ENCODE measurements at places on chromosomes 11 and 22.

GRCh38 chr11:92811341-92811740, 158.1 kb upstream of the MTNR1B start:
- DNase-seq, result no peak

GRCh38 chr11:119087747-119088241, 3.1 kb downstream of the HMBS start:
- no peak for DNase-seq

DNA sequence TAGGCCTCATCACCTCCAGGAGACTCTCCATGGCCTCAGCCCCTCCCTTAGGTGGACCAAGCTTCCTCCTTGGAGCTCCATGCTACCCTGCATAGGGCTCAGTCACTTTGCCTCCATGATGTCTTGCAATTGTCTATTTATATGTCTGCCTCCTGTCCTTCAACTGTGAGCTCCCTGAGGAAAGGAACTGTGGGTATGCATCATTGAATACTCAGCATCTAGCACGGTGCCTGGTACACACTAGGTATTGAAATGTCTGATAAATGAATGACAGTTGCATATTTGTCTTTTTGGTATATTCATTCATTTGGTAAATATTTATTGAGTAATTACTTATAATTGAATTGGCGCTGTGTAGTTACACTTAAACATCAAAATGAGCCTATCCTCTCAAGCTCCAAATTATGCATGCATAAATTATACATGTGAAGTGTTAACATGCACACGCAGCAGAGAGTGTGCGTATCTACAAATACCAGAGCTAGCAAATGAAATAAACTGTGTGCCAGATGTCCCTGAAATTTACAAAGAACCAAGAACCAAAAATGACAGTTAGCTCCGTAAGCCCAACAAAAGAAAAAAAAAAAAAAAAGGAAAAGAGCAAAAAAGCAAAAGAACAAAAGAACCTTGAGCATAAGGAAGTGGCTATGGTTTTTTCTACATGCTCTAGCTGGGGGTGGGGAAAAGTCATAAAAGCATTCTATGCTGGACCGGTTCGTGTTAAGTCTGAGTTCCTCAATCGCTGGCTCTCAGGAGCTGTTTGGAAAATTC, 25.2 kb downstream of the GRAP2 start:
- DNase-seq, result no peak

DNA sequence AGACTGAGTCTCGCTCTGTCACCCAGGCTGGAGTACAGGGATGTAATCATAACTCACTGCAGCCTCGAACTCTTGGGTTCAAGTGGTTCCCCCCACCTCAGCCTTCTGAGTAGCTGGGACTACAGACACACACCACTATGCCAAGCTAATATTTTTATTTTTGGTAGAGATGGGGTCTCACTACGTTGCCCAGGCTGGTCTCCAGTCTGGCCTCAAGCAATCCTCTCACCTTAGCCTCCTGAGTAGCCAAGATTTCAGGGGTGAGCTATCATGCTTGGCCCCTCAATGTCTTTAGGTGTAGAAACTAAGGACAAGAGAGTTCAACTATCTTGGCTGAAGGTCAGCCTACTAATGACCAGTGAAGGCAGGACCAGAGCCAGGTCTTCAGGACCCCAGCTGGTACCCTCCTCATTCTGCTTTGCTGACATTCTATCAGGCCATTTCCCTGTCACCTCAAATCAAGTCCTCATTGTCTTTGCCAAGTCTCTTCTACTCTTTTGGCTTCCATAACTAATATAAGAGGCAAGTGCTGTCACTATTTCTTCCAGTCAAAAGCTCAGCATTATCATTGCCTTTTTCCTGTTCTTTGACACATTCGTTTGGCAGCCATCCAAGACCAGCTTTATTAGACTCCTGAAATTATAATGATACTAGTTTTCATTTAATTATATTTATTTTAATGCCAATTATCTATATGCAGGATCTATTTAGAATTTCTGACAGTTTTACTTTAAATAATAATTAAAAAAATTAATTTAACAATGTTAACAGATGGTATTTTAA, 264.2 kb upstream of the PITPNB start:
- DNase-seq, result no peak

DNA sequence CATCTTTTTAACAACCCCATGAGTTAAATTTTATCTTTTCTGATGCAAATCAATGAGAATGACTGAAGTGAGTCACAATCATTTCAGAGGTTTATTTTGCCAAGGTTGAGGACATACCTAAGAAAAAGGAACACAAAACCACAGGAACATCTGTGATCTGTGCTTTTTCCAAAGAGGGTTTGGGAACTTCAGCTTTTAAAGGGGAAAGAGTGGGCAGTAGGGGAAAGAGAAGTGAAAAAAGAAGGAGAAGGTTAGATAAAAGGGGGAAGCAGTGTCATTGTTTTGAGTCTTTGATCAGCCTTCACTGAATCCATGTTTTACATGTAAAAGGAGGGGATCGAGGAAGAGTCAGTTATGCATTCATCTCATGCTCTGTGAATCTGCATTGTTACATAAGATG, 45.3 kb upstream of the SPON1 start:
- DNase-seq, result no peak

GRCh38 chr22:43689356-43689755, 122.7 kb downstream of the EFCAB6 start:
- DNase-seq, result no peak

- DNase-seq, result no peak
Observed at GRCh38 chr11:19060629-19061028, at the start of gene MRGPRX2. TSS of gene MRGPRX2 (minus strand) at chr11:19060717. CDS start at chr11:19056402, 4,315 bp downstream.

- DNase-seq, result peak; percentile 88
Observed at GRCh38 chr11:117178210-117179034, at the start of gene SIDT2. TSS of gene SIDT2 (plus strand) at chr11:117178743. CDS start at chr11:117179264, 521 bp downstream.

- DNase-seq, result no peak
Observed at GRCh38 chr22:45101515-45102227, 62.1 kb upstream of the NUP50 start.

GRCh38 chr11:68049509-68050370, 10.9 kb downstream of the TCIRG1 start:
- no peak for DNase-seq

- no peak for DNase-seq
Observed at GRCh38 chr22:49833340-49834007, 5.8 kb upstream of the BRD1 start.

- DNase-seq, result no peak
Observed at GRCh38 chr22:45120440-45120839, 43.3 kb upstream of the NUP50 start.

- no peak for DNase-seq
Observed at GRCh38 chr11:114077482-114078305, 18.2 kb downstream of the ZBTB16 start.

- peak; percentile 24 for DNase-seq
Observed at GRCh38 chr22:30694171-30694639, 469 bp upstream of the OSBP2 start.

DNA sequence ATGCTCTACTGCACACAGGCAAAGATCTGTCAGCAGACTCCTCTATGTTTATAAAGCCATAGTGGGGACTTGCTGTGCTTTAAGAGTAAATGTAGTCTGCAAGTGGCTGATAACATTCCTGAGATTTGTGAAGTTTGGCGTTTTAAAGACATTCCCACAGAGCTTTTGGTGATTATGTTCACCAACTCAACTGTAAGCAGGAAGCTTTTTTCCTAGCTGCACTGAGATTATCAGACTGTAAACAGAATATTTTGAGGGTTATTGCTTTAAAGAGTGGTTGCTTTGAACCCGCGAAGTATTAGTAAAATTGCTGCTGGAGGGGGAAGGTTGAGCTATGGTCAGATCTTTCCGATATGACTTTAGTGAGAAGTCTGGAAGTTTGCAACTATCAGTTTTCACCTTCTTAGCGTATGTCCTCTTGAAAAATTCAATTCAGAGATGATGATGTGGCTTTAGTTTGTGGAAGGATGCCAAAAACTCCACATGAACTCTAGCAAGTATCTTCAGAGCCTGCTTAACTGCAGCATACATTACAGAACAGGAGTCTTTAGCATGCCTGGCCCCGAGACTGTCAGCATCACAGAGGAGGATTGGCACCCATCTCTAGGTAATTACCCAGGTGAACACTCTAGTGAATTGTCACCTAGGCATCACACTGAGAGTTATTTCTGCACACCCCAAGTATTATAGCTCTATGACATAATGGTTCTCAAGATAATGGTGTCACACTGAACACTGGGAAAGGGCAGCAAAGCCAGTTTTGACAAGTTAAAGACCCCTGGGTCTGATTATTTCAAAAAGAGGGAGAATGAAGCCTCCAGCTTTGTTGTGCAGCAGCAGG, 89.9 kb downstream of the MTNR1B start:
- DNase-seq, result no peak

DNA sequence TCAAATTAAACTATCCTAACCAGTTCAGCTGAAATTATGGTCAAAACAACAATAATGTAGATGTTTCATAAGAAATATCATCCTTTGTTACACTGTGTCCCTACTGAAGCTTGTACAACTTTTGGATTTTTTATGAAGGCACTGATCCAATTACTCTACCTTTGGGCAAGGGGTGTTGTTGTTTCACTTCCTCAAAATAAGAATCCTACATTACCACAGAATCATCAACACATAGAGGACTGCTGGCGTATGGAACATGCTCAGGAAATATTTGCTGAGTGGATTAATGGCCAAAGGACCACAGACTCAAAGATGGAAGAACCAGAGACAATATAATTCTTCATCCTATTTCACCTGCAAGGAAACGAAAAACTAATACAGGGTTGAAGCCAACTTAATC, 907.5 kb upstream of the CCDC90B start:
- no peak for DNase-seq

DNA sequence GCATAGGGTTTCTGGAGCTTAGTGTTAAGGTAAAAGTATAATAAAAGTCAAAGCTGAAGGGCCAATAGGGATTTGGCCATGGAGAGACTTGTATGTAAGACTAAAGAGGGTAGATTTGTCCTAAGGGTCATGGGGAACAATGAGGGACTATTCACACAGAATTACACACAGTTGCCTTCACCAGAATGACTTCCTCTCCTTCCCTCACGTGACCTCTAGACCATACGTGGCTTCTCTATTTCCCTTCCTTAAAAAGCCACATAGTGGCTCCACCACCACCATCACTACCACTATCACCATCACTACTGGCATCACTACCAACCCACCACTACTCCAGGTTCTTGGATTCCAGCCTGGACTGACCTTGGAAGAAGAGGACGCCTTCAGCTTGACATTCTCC, 2.8 kb downstream of the HPX start:
- DNase-seq, result no peak

DNA sequence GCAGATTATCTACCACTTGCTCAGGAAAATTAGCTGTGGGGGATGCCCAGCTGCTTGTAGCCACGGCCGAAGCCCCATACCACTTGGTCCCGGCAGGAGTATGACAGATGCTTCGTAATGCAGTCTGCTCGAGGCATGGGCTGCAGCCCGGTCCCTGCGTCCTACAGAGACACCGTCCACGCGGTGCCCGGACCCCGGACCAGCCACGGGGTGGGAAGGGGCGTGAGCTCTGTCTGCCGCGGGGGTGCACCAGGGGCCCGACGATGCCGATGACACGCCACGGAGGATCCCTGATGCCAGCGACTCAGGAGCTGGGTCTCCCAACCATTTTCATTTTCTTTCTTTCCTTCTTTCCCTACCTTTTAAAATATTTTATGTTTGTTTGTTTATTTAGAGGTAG, 30.0 kb downstream of the SLC25A17 start:
- no peak for DNase-seq

DNA sequence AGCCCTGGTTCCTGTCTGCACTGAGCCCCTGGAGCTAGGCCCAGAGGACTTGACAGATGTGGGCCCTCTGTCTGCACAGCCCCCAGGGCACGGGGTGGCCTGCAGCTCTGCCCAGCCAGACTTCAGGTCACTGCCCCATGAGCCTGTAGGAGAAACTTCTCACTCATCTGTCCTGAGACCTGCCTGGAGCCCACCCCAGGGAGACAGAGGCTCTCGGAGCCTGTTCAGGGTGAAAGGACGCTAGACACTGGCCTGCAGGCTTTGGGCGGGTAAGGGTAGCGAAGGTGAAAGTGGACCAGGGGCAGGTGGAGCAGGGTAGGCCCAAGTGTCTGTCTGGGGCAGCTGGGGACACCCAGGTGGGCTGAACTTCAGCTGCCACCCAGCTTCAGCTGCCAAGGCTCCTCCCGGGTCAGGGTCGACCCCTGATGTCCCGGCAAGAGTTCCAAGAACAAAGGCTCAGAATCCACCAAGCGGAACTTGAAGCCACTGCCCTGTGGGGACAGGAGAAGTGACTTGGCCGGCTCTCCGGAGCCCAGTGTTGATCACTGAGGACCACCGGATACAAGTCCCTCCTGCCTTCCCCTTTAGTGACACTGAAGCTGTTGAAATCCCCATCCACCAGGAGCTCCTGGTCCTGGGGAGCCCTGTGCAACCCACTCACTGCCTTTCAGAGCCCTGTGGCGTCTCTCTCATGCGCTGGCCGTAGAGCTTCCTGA, 90.3 kb downstream of the KCNQ1 start:
- no peak for DNase-seq

DNA sequence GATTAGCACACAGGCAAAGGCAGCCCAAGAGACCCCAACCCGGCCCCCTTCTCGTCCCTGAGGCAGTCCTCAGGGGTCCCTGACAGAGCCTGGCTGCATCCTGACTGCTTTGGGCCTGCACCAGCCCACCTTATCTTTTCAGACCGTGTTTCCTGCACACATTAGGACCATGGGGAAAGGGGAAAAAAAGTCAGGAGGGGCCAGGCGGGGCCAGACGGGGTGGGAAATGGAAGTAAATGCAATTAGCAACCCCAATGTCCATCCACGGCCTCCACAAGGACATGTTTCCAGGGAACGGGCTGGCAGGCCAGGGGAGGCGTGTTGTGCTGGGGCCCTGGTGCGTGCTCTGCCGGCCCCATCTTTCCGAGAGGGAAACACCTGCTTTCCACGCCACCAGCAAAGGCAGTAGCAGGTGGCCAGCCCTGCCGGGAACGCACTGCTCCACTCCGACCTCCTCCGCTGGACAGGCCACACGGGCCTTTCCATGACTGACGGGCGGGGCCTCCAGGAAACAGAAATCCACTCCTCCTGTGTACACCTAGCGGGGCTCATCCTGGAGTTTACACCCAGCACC, 7.4 kb downstream of the EHD1 start:
- no peak for DNase-seq

- no peak for DNase-seq
Observed at GRCh38 chr11:42772886-42773285, 538.9 kb upstream of the API5 start.
